A375 (cell line): ENCODE measurements at places on chromosomes 16 and 17. TPM values are rescaled to one million over a fixed set of nuclear protein-coding genes. Genes with fewer than 3 reads are reported as not detected.

The PYDC1 gene
- total RNA-seq = not detected in 2 replicates

The TEKT5 gene
- not detected in 2 replicates for total RNA-seq

The CCL14 gene
- total RNA-seq = not detected in 2 replicates

The MFAP4 gene
- total RNA-seq = not detected in 2 replicates

The KDM6B gene
- total RNA-seq = 38.3 and 73.9 TPM in 2 replicates

The HCFC1R1 gene
- 126 and 144 TPM in 2 replicates for total RNA-seq

The OTOP3 gene
- not detected in 2 replicates for total RNA-seq

The PARD6A gene
- total RNA-seq = 4.2 and 4.9 TPM in 2 replicates

The KRT20 gene
- total RNA-seq = 0.08 TPM in 1 of 2 replicates, not detected in the other

The CCL3 gene
- not detected in 2 replicates for total RNA-seq

The CD300H gene
- not detected in 2 replicates for total RNA-seq

The KRTAP9-4 gene
- total RNA-seq = not detected in 2 replicates

The RCVRN gene
- total RNA-seq = 0.11 and 1.2 TPM in 2 replicates

The TEKT1 gene
- total RNA-seq = not detected in 2 replicates

The MMP15 gene
- total RNA-seq = 4.9 and 5.5 TPM in 2 replicates

The TNFRSF17 gene
- total RNA-seq = 0.11 TPM in 1 of 2 replicates, not detected in the other

The NGFR gene
- total RNA-seq = 13.1 and 16.0 TPM in 2 replicates

The SLX1B gene
- 20.0 and 33.5 TPM in 2 replicates for total RNA-seq

The FOXO3B gene
- 4.8 and 8.9 TPM in 2 replicates for total RNA-seq

The MPP3 gene
- 12.7 and 19.9 TPM in 2 replicates for total RNA-seq

The PIK3R6 gene
- 0.04 TPM in 1 of 2 replicates, not detected in the other for total RNA-seq

The TBC1D3K gene
- not detected in 2 replicates for total RNA-seq

The GNGT2 gene
- total RNA-seq = 0.27 and 0.38 TPM in 2 replicates

The SEZ6L2 gene
- 19.9 and 22.6 TPM in 2 replicates for total RNA-seq

The ERN2 gene
- not detected in 2 replicates for total RNA-seq

The CD300LG gene
- not detected in 2 replicates for total RNA-seq

The TSPOAP1 gene
- not detected in 2 replicates for total RNA-seq

The OR3A3 gene
- not detected in 2 replicates for total RNA-seq

The TMIGD1 gene
- not detected in 2 replicates for total RNA-seq

The KRTAP1-1 gene
- total RNA-seq = not detected in 2 replicates

The UTS2R gene
- not detected in 2 replicates for total RNA-seq

The KRT28 gene
- total RNA-seq = not detected in 2 replicates

The ICAM2 gene
- total RNA-seq = not detected in 2 replicates

The CLEC3A gene
- 0.11 and 0.15 TPM in 2 replicates for total RNA-seq

The CNGB1 gene
- not detected in 2 replicates for total RNA-seq

The CMIP gene
- total RNA-seq = 4.8 and 5.4 TPM in 2 replicates
